ENCODE measurements at places on chromosomes 7 and 10. TPM values are rescaled to one million over a fixed set of nuclear protein-coding genes. Genes with fewer than 3 reads are reported as not detected.

GRCh38 chr10:111004016-111004415 is 72.8 kb upstream of the ADRA2A start:
- peaks cover 34% of the 10 kb centered on the region for H3K36me3 ChIP-seq
- H3K27ac ChIP-seq: no peak overlapping the region
- no peak for DNase-seq
- no peaks in the 10 kb centered on the region for H3K27me3 ChIP-seq
- H3K4me1 ChIP-seq: no peaks in the 10 kb centered on the region

- H3K36me3 ChIP-seq: no peaks in the 10 kb centered on the region
- no peaks in the 10 kb centered on the region for H3K4me1 ChIP-seq
- no peak for DNase-seq
- H3K27me3 ChIP-seq: no peaks in the 10 kb centered on the region
- no peak overlapping the region for H3K4me3 ChIP-seq
- no peak overlapping the region for H3K27ac ChIP-seq
These were observed 345.5 kb downstream of the FGFR2 start for GRCh38 chr10:121252756-121253155.

DNA sequence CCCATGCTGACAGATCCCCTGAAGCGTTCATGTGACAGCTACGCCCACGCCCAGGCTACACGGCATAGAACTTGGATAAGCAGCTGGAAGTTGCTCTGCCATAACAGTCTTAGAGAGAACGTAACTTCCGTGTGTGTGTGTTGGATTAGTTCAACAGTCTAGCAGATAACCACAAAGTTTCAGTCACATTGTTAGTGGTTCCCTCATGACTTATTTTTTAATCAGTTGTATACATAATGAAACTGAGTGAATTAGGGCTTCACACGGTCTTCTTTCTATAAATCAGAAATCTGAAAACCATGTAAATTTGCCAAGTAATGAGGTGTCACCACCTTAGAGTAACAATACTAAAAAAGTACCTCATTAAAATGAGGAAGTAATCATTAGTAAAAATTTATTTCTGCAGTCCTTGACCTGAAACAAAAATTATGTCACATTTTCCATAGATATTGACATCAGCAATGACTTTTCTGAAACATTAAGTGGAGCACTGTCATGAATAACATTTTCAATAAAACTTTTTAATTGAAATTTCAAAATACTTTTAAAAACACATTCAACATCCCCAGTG is 21.7 kb upstream of the MACC1 start:
- no peak overlapping the region for H3K4me3 ChIP-seq
- H3K27me3 ChIP-seq: no peaks in the 10 kb centered on the region
- H3K36me3 ChIP-seq: no peaks in the 10 kb centered on the region
- no peak for DNase-seq

DNA sequence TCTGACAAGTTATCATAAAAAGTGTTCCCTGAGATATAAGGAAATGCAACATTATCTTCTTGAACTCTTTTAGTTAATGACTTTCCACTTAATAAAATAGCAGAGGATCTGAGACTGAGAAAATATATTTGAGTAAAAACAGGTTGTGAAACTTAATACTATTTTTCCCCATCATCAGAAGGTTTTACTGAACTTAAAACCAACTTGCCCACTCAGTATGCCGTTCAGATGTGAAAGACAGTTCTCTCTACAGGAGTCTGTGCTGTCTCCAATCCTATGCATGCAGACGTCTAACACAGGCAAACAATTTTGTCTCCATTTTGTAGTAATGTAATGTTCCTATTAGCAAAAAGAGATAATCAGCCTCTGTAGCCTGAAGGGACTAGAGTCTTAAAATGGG is 38.2 kb upstream of the CYP2C18 start:
- H3K27ac ChIP-seq: no peak overlapping the region
- DNase-seq: no peak
- H3K36me3 ChIP-seq: no peaks in the 10 kb centered on the region
- H3K4me1 ChIP-seq: peaks cover 4% of the 10 kb centered on the region
- no peaks in the 10 kb centered on the region for H3K27me3 ChIP-seq

GRCh38 chr7:102252366-102252982 is 34.2 kb upstream of the SH2B2 start:
- H3K27me3 ChIP-seq: no peaks in the 10 kb centered on the region
- H3K4me1 ChIP-seq: no peaks in the 10 kb centered on the region
- H3K27ac ChIP-seq: no peak overlapping the region
- DNase-seq: no peak

Gene TUBAL3
- total RNA-seq: not detected

Gene TEX36
- total RNA-seq: not detected

Data from SJSA1 (cell line).